ENCODE measurements at places on chromosomes 1 and 21.

GRCh38 chr1:106755682-106756406 lies 300.6 kb upstream of the PRMT6 start:
- DNase-seq: no peak

GRCh38 chr21:45392573-45392971 lies 12.4 kb upstream of the COL18A1 start:
- DNase-seq: no peak

- DNase-seq: no peak
These were observed 75.7 kb upstream of the PKN2 start for GRCh38 chr1:88608139-88608943.

DNA sequence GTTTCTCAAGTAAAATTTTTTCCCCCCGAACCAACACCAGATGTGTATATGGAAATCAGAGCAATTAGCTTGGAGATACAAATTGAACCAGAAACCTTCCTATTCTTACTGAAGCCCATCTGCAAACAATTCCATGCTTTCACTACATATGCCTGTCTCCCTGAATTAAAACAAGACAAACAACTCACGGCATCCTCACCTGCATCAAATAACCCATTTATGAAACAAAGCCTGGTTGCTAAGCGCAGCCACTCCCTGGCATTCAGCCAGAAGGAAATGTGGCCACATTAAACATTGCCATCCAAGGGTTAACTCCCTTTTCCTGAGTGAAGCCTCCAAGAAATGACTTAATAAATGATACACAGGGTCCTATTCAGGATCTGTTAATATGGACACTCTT lies 55.3 kb downstream of the APP start:
- DNase-seq: no peak

DNA sequence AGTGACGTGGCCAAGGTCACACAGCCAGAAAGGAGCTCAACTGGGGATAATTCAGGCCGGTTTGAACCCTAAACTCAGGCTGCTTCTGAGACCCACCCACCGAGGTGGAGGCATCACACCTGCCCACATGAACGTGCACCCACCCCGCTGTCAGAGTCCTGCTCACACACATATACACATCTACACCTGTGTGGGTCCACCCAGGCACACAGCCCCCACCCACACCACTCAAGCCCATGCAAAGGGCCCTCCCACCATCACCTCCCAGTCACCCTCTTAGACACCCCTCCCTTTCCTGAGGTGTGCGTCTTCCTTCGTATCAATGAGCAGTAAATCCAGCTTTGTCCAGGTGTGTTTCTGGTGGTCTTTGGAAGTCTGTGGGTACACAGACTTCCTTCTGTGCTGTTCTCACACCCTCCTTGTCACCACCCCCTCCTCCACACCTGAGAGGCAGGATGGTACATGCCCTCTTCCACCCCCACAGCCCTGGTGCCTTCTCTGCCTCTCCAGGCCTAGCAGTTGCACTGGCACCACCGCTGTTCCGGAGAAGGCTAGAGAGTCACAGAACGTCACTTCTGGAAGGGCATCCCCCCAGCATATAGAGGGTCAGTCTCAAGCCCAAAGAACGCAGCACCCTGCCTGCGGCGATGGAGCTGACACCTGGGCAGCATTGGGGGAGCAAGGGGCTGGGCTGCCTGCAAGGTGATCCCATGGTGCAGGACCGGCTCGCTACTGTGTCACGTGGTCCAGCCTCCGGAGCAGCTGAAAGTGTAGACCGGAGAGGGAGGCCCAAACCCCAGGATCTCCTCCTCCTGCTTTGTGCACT lies 18.9 kb upstream of the FAM131C start:
- no peak for DNase-seq

GRCh38 chr1:38134294-38134755 lies 87.7 kb upstream of the POU3F1 start:
- DNase-seq: peak; percentile 26

- DNase-seq: no peak
These were observed 22.3 kb upstream of the C1orf105 start for GRCh38 chr1:172398193-172398592.

DNA sequence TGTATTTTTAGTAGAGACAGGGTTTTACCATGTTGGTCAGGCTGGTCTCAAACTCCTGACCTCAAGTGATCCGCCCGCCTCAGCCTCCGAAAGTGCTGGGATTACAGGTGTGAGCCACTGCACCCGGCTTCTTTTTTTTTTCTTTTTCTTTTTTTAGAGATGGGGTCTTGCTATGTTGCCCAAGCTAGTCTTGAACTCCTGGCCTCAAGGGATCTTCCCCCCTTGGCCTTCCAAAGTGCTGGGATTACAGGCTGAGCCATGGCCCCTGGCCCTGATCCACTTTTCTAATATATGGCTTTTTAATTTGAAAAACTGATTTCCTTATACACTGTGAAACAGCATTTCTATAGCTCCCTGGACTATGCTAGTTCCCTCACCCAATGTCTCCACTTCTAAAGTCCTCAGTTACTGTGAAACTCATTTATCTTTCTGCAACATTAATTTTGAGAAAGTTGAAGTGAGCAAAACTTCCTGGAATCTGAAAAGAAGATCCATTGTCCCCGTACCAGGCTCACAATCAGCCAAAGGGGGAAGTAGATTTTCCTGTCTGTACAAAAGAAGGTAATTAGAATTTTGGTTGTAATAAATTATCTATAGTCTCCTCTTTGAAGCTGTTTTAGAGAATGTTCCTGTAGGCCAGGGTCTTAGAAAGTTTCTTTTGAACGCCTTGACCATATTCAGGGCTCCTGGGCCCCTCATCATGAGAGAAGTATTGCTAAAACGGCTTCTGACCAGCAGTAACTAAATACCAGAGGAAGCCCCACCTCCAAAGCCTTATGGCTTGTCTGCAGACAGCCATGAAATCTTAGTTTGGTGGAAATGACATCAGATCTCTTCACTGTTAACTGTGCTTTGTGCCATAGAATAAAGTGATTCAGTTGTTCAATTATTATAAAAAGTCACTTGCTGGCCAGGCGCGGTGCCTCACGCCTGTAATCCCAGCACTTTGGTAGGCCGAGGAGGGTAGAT lies 34.9 kb downstream of the DEGS1 start:
- no peak for DNase-seq

DNA sequence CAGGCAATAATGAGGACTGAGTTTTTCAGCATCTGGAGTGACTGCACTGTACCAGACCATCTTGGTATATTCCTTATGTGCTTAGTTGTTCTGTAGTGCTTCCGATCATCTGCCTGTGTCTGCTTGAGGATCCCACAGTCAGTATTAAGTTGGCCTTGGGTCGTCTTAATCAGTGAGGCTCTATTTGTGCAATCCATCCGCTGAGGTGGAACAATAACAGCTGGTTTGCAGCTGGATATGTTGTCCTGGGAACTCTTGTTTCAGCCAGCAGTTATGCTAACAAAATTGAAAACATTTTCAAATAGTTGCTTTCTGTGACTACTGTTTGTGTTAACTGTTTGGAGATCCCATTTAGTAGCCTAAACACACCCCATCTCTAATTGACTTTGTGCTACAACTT lies 73.7 kb downstream of the LAMC1 start:
- DNase-seq: no peak

DNA sequence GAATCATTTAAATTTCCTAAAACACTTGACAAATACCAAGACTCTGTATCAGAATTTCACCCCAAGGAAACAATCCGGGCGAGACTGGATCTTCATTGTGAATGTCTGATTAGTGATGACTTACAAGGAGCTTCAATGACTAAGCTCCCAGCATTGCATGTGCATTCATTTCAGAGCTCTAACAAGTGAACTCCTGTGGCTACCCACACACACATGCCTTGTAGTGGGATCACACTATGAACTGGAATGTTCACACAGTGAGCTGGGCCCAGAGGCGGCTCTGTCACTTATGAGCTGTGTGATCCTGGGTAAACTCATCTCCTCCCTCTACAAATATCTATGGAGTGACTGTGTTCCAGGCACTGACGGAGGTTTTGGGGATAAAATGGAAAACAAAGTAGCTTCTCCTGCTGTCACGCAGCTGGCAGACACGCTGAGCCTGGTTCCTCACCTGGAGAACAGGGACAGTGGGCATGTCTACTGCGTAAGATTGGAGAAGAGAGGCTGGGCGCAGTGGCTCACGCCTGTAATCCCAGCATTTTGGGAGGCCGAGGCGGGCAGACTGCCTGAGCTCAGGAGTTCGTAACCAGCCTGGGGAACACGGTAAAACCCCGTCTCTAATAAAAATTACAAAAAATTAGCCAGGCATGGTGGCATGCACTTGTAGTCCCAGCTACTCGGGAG lies 56.9 kb downstream of the CLSTN1 start:
- DNase-seq: peak; percentile 29

DNA sequence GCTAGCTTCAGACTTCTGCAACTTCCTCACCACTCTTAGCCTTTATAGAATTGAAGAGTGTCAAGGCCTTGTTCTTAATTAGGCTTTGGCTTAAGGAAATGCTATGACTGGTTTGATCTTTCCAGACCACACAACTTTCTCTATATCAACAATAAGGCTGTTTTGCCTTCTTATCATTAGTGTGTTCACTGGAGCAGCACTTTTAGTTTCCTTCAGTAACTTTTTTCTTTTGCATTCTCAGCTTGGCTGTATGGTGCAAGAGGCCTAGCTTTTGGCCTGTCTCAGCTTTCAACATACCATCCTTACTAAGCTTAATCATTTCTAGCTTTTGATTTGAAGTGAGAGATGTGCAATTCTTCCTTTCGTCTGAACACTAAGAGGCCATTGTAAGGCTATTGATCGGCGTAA lies 8.6 kb downstream of the PRKACB start:
- DNase-seq: no peak

DNA sequence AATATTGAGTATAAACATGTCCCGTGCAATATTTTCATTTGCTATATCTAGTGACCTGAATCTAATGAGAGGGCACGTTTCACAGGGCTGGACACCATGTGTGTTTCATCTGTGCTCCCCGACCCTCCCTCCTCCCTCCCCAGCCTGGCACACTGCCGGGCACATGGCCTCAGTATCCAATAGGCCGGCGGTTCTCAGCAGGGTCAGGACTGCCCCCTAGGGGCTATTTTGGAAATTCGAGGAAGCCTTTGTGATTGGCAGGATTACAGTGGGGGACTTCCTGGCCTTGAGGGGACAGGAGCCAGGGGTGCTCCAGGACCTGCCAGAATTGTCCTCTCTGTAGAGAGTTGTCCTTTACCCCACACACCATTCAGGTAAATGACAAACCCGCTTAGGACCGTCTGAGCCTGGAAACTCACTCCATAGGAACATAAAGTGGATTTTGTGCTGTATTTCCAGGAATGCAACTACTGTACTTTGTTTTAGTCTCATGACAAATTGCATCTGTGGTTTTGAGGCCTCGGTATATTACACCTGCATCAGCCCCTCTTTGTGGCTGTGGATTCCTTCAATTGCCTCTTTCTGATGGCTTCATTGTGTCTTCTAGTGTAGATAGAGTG lies 109.5 kb upstream of the SIM2 start:
- DNase-seq: no peak

GRCh38 chr1:15966081-15966955 lies 9.6 kb downstream of the ZBTB17 start:
- DNase-seq: no peak

GRCh38 chr1:192252776-192253175 lies 64.0 kb upstream of the RGS21 start:
- no peak for DNase-seq

DNA sequence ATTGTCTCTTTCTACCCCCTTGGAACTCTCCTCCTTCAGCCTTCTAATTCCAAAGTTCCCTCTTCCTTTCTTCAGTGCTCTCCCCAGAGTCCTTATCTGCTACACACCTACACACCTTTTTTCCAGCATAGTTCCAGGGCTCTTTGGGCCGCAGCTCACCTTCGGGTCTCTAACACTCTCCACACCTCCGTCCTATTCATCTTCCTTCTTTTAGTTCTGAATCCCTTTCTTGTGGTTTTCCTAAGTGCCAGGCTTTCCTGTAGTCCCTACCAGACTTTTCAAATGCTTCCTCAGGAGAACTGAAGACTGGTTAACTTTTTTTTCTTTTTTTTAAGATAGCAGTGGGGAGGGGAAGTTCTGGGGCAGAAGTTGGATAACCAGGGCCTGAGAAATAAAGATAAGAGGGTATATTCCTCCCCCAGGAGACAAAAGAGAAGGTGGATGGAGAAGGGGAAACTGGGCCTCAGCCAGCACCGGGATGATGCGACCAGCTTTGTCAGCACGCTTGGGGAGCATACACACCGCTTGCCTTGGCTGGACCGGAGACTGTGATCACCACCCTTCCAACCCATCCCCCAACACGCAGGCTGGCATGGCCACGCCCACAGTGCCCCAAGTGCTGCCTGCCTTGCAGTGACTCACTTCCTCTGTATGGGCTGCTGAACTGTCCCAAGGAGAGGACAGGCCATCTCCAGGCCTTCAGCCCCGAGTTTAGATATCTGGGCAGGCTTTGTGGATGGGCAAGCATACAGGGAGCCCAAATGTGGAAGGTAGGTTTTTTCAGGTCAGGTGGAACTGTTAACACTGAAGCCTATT lies 2.5 kb upstream of the CERS2 start:
- DNase-seq: peak; percentile 53

- DNase-seq: no peak
These were observed 6.0 kb downstream of the TRIT1 start for GRCh38 chr1:39877231-39877778.

GRCh38 chr21:31656199-31657095 lies 3.0 kb upstream of the SOD1 start:
- DNase-seq: no peak

GRCh38 chr1:224358237-224358636 lies 1.6 kb downstream of the CNIH4 start:
- no peak for DNase-seq

GRCh38 chr1:182616130-182617013 lies 12.2 kb upstream of the RGS16 start:
- peak; percentile 41 for DNase-seq

All from anterior cingulate cortex (tissue), 58 donors.